ENCODE measurements at places on chromosomes 6 and 20.

DNA sequence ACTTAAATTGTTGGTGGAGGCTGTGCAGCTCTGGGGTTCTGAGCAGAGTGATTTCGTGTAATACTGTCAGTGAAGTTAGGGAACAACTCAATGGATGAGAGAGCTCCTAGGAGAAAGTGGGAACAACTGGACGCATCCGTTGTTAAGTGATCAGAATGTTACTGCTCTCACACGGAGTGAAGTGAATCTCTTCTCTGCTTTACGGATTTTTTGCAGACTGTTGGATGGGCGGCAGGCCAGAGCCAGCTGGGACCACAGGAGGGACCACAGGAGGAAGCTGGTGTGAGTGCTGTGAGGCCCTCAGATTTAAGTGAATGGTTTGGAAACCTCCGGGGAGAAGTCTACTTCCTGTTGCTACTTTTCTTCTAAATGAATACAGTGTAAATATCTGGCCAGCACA is 23.7 kb upstream of the PPP1R14C start:
- no peak overlapping the region for H3K4me3 ChIP-seq
- no peak overlapping the region for H3K27ac ChIP-seq
- no peak for DNase-seq
- H3K36me3 ChIP-seq = no peaks in the 10 kb centered on the region

DNA sequence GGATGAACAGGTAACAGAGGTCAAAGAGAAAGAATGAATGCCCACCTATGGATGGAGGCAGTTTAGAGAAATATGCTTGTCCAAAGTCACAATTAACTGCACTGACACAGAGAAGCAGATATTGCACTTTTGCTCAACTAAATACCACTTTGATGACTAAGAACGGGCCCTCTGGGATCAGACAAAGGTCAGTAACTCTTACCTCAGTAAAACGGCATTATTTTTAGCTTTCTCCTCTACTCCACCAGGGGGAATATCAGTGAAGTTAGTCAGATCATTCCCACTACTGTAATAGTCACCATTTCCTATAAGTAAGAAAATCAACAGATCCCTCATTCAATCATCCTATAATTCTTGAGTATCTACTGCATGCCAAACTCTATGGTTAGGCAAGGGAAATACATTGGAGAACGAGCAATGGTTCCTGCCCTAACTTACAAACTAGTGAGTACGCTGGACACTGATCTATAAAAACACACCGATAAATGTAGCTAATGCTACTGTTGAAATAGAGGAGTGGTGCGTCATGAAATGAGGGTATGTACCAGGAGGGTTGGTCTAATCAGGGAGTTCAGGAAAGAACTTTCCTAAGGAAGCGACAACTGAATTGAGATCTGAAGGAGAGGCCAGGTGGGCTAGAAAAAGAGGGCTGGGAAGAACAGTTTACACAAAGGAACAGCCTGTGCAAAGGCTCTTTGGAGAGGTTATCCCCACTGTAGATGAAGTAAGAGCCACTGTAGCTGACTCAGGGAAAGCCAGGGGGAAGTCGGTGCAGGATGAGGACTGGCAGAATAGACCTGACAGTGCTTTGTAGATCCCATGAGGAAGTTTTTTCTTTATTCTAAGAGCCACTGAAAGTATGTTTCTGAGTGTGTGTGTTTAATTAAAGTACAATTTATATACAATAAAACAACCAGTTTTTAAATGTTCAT is 9.2 kb downstream of the ECI2 start:
- H3K4me1 ChIP-seq = no peaks in the 10 kb centered on the region
- no peak overlapping the region for H3K4me3 ChIP-seq
- no peak overlapping the region for H3K27ac ChIP-seq
- no peaks in the 10 kb centered on the region for H3K27me3 ChIP-seq

- H3K27me3 ChIP-seq = no peaks in the 10 kb centered on the region
- H3K4me1 ChIP-seq = peaks cover 12% of the 10 kb centered on the region
- H3K36me3 ChIP-seq = peaks cover 17% of the 10 kb centered on the region
- DNase-seq = no peak
Observed at GRCh38 chr6:39880594-39880993, 53.7 kb downstream of the MOCS1 start.

DNA sequence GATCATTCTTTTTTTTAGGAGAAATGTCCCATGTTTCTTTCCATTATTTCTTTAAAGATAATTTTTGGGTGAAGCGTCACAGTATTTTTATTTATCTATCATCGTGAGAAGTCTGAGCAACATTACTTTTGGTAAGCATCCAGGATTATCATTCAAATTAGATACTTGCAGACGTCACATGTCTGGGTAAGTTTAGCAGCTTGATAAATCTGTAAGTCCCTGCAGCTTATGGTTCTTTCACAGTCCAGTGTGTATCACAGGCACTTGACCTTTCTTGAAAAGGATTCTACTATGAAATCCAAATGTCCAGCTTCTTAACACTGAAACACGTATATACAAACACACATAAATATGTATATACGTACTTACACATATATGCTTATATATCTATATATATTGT is 359.4 kb downstream of the ESR1 start:
- peaks cover 12% of the 10 kb centered on the region for H3K36me3 ChIP-seq
- no peak for DNase-seq
- H3K4me1 ChIP-seq = no peaks in the 10 kb centered on the region

DNA sequence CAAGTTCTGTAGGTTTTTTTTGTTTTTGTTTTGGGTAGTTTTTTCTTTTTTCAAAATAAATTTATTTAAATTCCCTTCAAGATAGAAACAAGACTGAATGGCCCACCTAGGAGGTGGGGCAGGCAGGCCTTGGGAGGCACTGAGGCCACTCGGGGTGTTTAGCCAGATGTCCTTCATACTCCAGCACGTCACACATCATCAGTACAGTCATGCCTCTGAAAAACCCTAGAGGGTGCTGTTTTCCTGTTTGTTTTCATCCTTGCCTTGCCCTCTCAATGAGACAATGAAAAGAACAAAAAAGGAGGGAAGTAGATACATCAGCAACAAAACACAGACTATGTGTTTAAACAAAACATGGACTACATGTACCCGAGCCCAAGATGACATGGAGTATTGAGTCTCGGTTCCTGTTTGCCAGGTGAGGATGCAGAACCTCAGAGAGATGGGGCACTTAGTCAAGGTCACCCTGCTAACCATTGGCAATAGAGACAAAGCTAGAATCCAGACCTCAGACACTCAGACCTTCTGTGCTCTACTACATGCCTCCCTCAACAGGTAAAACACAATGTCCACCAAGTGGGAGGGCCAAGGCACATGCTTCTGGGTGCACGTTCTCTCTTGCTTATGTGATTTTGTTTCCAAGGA is 26.8 kb upstream of the CLIC5 start:
- H3K27ac ChIP-seq = no peak overlapping the region
- no peaks in the 10 kb centered on the region for H3K27me3 ChIP-seq
- DNase-seq = no peak
- no peak overlapping the region for H3K4me3 ChIP-seq
- H3K36me3 ChIP-seq = no peaks in the 10 kb centered on the region
- no peaks in the 10 kb centered on the region for H3K4me1 ChIP-seq

- H3K27ac ChIP-seq = no peak overlapping the region
- H3K4me1 ChIP-seq = no peaks in the 10 kb centered on the region
- H3K27me3 ChIP-seq = no peaks in the 10 kb centered on the region
- no peaks in the 10 kb centered on the region for H3K36me3 ChIP-seq
Observed at GRCh38 chr6:85262621-85263020, 187.3 kb upstream of the NT5E start.

- H3K4me1 ChIP-seq = no peaks in the 10 kb centered on the region
- no peaks in the 10 kb centered on the region for H3K36me3 ChIP-seq
- H3K27ac ChIP-seq = no peak overlapping the region
Observed at GRCh38 chr20:17287998-17288397, 61.2 kb downstream of the PCSK2 start.

- H3K27ac ChIP-seq = no peak overlapping the region
- H3K4me3 ChIP-seq = no peak overlapping the region
- no peaks in the 10 kb centered on the region for H3K27me3 ChIP-seq
- DNase-seq = no peak
Observed at GRCh38 chr6:44537306-44538049, 150.0 kb downstream of the CDC5L start.

DNA sequence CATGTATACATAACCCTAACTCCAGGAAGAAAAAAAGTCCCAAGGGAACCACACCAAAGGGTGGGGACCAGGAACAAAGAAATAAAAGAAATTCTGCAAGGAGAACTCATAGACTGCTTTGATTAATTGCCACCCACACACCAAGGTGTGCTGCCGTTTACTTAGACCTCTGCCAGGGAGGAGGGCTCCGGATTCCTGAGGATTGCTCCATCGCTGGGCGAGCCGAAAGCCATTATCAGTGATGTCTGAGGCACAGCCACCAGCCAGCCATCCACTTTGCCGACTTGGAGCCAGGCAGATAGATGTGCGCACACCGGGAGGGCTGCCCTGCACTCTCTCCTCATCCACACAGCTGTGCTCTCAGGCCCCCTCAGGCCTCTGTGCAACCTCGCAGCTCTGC is 272.7 kb upstream of the FOXQ1 start:
- H3K27me3 ChIP-seq = peaks cover 10% of the 10 kb centered on the region
- H3K4me3 ChIP-seq = no peak overlapping the region
- no peaks in the 10 kb centered on the region for H3K36me3 ChIP-seq
- peak overlapping the region; percentile 73 for H3K27ac ChIP-seq
- peaks cover 14% of the 10 kb centered on the region for H3K4me1 ChIP-seq

DNA sequence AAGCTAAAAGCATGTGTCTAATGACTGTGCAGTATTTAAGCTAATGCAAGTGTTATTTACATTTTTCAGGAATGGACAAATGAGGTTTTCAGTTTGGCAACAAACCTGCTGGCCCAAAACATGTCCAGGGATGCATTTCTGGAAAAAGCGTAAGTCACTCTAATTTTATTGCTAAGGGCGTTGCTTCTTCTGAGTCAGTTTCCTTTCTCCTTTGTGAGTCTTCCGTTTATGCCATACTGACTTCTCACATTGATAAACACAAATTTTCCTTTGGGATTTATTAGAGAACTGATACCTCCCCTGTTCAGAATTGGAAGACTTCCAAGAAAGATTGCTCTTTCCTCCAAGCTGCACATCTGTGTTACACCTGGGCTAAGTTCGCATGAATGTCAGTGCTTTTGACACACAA is 422.9 kb upstream of the PLCB4 start:
- H3K36me3 ChIP-seq = no peaks in the 10 kb centered on the region
- no peak overlapping the region for H3K4me3 ChIP-seq
- DNase-seq = no peak
- no peaks in the 10 kb centered on the region for H3K27me3 ChIP-seq

- H3K27ac ChIP-seq = no peak overlapping the region
- no peak for DNase-seq
- H3K27me3 ChIP-seq = no peaks in the 10 kb centered on the region
- H3K36me3 ChIP-seq = no peaks in the 10 kb centered on the region
Observed at GRCh38 chr6:53813801-53814200, 19.0 kb downstream of the LRRC1 start.

DNA sequence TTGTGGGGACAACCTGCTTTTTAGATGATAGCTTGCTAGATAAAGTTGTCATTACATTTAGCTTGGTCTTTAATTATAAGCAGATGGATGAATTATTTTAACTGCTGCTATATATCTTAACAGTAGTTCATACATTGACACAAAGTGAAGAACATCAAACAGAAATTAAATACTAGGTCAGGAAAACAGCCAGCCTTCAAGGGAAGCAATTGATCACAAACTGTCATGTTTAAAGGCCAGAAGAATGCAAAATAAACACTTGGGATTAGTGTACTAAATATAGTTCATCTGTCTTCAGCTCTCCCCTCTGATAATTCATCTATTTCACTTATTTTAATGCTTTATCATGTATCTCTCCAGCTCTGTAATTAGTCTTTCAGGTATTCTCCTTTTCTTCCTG is 225.1 kb upstream of the FERMT1 start:
- no peak for DNase-seq
- no peaks in the 10 kb centered on the region for H3K27me3 ChIP-seq
- no peak overlapping the region for H3K4me3 ChIP-seq
- H3K4me1 ChIP-seq = no peaks in the 10 kb centered on the region
- no peaks in the 10 kb centered on the region for H3K36me3 ChIP-seq

- H3K4me3 ChIP-seq = no peak overlapping the region
- no peak overlapping the region for H3K27ac ChIP-seq
- no peaks in the 10 kb centered on the region for H3K36me3 ChIP-seq
- DNase-seq = no peak
- H3K4me1 ChIP-seq = no peaks in the 10 kb centered on the region
Observed at GRCh38 chr20:17757496-17757895, 57.7 kb downstream of the BANF2 start.

DNA sequence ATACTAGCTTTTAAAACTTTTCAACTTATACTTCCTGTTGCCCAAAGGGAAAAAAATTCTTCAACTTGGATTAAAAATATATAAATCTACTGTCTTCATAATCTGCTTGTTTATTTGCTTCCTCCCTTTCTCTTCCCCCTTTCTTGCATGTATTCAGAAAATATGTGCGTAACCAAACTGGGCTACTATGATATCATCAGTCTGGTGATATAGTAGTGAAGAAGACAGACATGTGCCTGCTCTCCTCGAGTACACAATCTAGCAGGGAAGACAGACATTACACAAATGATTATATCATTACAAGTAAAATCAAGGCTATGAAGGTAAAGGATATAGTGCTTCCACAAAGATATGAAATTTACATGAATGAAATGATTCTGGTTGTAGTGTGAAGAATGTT is 31.0 kb downstream of the IBTK start:
- peaks cover 81% of the 10 kb centered on the region for H3K36me3 ChIP-seq
- H3K27ac ChIP-seq = no peak overlapping the region
- H3K4me3 ChIP-seq = no peak overlapping the region
- H3K27me3 ChIP-seq = no peaks in the 10 kb centered on the region

GRCh38 chr6:64143101-64143500 is 507.5 kb downstream of the PHF3 start:
- DNase-seq = no peak
- no peaks in the 10 kb centered on the region for H3K4me1 ChIP-seq
- no peak overlapping the region for H3K27ac ChIP-seq
- no peak overlapping the region for H3K4me3 ChIP-seq
- no peaks in the 10 kb centered on the region for H3K36me3 ChIP-seq
- H3K27me3 ChIP-seq = no peaks in the 10 kb centered on the region
